ENCODE measurements at places on chromosomes 3 and 15. TPM values are rescaled to one million over a fixed set of nuclear protein-coding genes. Genes with fewer than 3 reads are reported as not detected.

FBXW12 gene
- total RNA-seq: not detected

PLA2G4E gene
- total RNA-seq: not detected

VGLL3 gene
- 17.5 TPM for total RNA-seq

RHOV gene
- 3.2 TPM for total RNA-seq

KLHDC8B gene
- total RNA-seq: 20.6 TPM

GRCh38 chr3:45417930-45418847 is 29.8 kb downstream of the LARS2 start:
- DNase-seq: peak; percentile 28

DNA sequence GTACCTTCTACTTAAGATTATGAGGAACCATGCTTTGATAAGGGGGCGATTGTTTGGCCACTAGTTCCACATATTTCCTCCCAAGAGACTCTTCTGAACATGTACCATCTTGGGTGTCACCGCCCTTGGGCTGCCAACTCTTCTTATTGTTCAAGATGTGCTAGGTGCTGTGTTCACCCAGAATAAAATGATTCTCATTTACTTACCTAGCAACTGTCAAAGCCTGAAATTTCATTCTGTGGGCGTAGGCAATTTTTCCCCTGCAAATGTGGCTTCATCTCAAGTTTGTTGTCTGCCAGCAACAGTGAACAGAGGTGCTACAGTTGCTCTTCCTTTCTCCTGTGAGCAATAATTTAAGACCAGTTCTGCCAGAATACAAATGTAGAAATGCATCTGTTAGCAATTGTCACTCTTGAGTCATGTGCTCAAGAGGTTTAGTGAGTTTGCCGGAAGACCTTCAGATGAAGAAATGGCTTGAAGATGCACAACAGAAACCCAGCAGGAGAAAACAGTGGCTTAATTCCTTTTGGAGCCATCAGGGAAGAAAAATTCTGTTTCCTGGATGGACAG is 41.3 kb upstream of the RARB start:
- DNase-seq: no peak

DNA sequence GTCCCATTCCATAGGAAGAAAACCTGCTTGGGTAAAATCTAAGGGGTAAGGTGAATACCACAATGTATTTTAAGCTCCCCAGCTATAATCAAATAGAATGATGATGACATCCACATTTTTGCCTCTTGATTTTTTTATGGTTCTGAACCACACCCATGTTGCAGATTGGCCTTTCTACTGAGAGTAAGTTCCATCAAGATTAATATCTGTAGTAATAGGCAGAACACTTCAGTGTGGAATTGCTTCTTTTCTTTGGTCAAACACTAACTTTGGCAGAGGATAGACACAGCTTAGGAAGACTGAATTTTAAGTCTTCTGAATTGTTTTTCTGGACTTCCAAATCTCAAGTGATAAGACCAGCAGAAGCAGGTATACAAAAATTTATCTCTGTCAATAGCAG is 27.0 kb downstream of the PLS1 start:
- no peak for DNase-seq

- DNase-seq: no peak
Observed at GRCh38 chr3:138725116-138725515, 109.6 kb downstream of the PIK3CB start.

DNA sequence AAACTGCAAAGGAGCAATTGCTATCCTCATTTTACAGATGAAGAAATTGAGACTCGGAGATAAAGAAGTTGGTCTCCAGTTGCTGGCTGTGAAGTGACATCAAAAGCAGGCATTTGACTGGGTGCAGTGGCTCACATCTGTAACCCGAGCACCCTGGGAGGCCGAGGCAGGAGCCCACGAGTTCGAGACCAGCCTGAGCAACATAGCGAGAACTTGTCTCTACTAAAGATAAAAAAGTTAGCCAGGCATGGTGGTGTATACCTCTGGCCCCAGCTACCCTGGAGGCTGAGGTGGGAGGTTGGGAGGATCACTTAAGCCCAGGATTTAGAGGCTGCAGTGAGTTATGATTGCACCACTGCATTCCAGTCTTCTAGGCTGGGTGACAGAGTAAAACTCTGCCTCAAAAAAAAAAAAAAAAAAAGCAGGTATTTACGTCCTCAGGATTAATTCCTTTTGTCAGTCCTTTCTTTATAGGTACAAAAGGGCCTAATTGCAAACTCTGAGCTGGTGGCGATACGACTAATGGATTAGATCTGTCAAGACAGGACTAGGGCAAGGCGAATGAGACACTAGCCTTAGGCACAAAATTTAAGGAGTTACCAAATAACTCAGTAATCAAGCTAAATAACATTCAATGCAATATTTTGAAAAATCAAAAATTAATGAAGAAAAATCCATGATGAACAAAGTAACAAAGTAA is 5.9 kb upstream of the DNASE1L3 start:
- no peak for DNase-seq

DNA sequence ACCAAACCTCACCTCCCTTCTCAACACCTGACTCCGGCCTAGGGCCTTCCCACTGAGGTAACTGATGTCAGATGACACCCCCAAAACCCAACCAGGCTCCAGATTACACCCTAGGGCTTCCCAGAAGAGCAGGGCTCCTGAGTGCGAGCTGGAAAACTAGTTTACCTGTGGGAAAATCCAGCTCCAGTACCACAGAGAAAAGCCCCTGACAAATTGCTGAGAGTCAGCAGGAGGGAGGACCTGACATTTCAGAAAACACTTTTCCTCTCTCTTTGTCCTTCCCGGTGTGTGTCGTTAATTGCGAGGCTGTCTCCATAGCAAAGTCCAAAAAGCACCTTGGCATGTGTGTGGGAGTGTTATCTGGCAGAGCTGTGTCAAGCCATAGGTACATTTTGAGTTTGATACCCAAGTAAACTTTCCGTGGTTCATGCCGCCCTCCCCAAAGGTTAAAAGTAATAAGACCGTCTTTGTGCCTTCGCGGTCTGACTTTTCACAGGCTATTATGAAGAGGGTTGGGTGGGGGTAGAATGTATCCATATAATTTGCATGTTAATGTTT is 79.8 kb upstream of the FNDC3B start:
- peak; percentile 42 for DNase-seq

- DNase-seq: peak; percentile 15
Observed at GRCh38 chr3:130748981-130749380, 2.4 kb upstream of the PIK3R4 start.

DNA sequence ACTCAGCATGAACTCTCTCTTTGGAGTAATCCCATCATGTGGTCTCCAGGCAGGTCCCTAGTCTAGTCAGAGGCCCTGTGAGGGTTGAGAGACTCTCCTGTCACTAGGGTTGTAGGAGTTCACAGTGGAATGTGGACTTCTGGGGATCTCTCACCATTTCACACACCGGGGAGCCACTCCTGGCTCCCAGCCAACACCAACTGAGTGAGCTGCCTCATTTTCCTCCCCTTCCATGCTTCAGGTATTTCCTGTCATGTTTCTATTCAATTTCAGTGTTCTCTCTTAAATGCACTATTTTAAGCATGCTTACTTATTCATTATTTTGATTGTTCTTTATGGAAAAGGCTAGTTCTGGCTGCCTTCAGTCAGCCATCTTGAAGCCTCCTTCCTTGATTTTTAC is 467.5 kb upstream of the ARL6 start:
- DNase-seq: no peak

DNA sequence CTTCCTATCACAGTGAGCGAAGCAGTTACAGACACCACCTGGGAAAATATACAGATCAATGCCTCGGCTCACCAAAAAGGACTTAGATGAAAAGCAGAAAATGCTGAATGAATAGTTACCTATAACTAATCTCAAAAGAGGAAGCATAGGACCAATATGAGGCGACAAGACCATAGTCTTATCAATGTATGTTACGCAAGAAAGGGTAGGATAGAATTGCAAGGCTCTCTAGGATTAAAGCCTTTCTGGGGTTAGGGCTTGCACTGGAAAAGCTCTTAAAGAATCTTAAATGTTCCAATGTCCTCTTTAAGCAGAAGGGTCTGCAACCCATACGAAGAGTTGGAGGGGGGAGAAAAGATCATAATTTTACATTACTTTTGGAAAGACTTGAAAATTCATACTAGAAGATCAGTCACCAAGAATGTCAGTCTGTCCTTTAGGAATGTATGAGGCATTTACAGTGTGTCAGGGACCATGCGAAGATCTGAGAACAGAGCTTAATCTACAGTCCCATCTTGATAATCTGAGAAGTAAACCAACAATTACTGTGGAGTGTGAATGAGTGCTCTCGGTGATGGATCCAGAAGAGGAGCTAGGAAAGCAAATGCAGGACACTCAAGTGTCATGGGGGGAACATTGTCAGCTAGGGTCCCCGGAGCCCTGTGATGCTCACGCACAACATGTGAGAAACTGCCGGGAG is 185.9 kb downstream of the GREM1 start:
- DNase-seq: no peak

DNA sequence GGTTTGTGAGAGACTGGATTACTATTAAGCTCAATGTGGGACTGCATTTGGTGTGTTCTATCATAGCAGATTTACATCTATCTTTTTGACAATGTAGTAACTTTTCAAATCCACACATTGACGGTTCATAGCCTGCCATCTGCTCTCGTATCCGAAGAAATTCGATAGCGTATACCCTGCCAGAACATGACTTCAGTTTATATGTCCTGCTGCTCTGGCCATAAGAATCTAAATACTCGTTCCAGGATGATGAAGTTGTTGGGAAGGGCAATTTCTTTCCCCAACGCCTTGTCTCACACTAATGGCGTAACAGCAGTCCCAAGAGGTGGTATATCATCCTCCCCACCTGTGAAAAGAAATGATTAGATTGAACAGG is 180.0 kb downstream of the LSAMP start:
- no peak for DNase-seq

Measured in stomach (tissue), 19 donors.